ENCODE measurements at places on chromosomes 2 and 18. TPM values are rescaled to one million over a fixed set of nuclear protein-coding genes. Genes with fewer than 3 reads are reported as not detected.

Gene RAD51AP2
- not detected for total RNA-seq

Gene DUSP2
- total RNA-seq, result 0.37 TPM

Gene TUBA4B
- total RNA-seq, result not detected

Gene DSC3
- total RNA-seq, result under 0.01 TPM

Gene NAT8
- not detected for total RNA-seq

Gene ARHGAP28
- total RNA-seq, result 9.4 TPM

Gene ATP6V1C2
- total RNA-seq, result under 0.01 TPM

Gene CCDC150
- 7.3 TPM for total RNA-seq

Gene PSTPIP2
- total RNA-seq, result 3.5 TPM

Gene DYSF
- 0.20 TPM for total RNA-seq

Gene RBKS
- 2.0 TPM for total RNA-seq

Gene GPBAR1
- 0.20 TPM for total RNA-seq

Gene HPCAL1
- 87.2 TPM for total RNA-seq

Gene SIGLEC15
- 5.1 TPM for total RNA-seq

Gene BUB1
- total RNA-seq, result 68.6 TPM

Gene MFSD2B
- total RNA-seq, result under 0.01 TPM

Gene DNAJC5G
- total RNA-seq, result not detected

Gene GKN1
- total RNA-seq, result not detected

Gene TUBB8B
- not detected for total RNA-seq

Gene MAPK4
- total RNA-seq, result not detected

Gene DNPEP
- 69.4 TPM for total RNA-seq

Gene FZD7
- total RNA-seq, result 7.0 TPM

Gene TRIM43
- total RNA-seq, result not detected

Gene SP140
- under 0.01 TPM for total RNA-seq

Gene GALNT5
- total RNA-seq, result 1.8 TPM

Gene BMP10
- total RNA-seq, result not detected
